GM13977 (cell line): ENCODE measurements at places on chromosomes 11 and 22.

- DNase-seq = no peak
Measured at GRCh38 chr11:132351050-132351449, 980.6 kb downstream of the NTM start.

- DNase-seq = peak; percentile 49
Measured at GRCh38 chr22:48045369-48045768, 1282.9 kb downstream of the TBC1D22A start.

DNA sequence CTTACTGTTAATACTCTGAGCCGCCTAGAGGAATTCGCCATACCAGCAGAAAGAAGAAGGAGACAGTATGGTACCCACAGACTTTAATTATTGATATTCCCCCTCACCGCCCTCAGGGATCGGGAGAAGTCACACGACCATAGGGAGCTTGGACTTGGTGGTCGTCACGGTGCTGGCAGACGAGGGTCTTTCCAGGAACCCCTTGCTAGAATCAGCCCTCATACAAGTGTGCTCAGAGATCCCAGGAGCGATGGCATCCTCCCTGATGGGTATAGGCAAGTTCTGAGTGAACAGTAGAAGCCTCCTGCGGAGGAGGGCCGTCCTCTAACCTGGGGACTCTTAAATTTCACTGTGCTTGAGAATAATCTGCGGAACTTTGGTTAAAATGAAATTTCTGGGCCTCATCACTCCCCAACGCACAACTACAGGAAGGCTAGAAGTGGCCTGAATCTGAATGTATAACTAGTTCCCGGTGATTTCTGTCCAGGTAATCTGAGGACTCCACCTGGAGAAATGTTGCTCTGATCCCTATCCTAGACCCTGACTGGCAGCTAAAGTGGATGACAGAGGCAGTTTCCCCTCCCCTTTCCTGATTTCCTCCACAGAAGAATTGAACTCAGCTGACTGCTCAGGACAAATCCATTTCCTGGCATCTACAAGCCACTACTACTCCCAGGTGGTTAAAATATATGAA lies 4.5 kb downstream of the VSIG2 start:
- DNase-seq = peak; percentile 16

GRCh38 chr11:61254403-61255025 lies 13.5 kb downstream of the PGA5 start:
- DNase-seq = peak; percentile 90

- no peak for DNase-seq
Measured at GRCh38 chr22:30612789-30613188, 5.8 kb downstream of the TCN2 start.

GRCh38 chr11:832529-833113 lies at the start of gene CD151:
TSS of gene CD151 (plus strand) at chr11:832952. CDS start at chr11:836070, 3,118 bp downstream.
- DNase-seq = peak; percentile 88

DNA sequence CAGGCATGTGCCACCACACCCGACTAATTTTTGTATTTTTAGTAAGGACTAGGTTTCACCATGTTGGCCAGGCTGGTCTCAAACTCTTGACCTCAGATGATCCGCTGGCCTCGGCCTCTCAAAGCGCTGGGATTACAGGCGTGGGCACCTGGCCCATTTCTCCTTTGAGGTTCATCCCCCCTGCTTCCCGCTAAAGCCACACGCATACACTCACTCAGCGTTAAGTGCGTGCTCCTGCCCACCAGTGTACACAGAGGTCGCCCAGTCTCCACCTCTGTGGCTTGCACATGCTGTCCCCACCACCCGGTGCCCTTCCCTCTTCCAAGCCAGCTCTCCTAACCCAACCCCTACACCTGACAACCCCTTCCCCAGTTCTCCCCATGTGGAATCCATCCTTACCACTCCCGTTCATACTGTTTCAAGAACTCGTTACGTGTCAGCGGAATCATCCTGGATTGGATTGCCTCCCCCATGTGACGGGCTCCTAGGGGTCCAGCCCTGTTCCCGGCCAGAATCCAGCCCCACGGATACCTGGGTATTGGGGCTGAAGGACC lies 15.7 kb upstream of the CYTH4 start:
- no peak for DNase-seq

DNA sequence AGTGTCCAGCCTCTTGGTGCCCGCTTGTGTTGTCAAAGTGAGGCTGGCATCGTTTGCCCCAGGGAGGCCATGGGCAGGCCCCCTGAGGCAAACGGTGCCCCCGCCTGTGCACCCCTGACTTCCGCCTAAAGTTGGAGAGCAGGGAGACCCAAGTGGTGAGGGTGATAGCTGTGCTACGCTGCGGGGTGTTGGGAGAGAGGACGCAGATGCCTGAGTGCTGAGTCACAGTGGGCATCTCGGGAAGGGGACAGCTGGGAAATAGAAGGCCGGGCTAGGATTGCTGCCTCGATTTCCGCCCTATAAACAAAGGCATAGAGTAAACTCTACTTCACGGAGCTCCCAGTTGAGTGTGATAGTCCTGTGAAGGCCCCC lies 5.8 kb downstream of the GRIK4 start:
- no peak for DNase-seq

DNA sequence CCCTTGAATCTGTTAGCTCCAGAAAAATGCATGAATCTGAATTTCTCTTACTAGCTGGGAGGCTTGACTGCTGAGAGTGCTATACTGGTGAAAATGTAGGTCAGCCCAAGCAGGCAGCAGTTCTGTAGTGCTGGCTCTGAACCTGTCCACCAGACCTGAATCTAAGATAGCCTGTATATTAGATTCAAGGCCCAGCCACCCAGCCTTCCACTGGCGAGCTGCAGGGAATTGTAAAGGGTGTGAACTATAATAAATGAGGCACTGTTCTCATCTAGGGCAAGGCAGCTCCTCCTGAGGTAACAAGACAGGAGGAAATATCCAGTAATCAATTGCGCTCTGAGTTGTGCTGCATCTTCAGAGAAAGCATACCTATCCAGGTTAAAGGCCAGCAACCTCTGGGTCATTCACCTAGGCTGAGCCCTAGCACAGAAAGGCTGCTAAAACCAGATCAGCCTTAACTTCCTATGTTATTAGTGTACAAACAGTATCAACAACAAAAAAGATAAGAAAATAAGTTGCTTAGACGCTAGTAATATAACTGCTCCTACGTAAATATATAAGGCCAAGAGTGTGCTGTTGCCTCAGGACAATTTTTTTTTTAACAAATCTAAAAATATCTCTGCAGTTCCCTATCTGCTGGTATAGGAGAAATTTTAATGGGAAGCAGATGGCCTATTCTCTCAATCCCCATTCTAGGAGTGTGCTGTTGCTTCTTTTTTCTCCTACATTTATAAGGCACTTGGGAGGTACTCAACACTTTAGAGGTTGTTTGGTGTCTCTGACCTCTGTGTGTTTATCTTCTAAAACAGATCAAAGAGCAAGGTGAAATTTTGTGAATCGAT lies 63.0 kb downstream of the RELT start:
- DNase-seq = no peak

DNA sequence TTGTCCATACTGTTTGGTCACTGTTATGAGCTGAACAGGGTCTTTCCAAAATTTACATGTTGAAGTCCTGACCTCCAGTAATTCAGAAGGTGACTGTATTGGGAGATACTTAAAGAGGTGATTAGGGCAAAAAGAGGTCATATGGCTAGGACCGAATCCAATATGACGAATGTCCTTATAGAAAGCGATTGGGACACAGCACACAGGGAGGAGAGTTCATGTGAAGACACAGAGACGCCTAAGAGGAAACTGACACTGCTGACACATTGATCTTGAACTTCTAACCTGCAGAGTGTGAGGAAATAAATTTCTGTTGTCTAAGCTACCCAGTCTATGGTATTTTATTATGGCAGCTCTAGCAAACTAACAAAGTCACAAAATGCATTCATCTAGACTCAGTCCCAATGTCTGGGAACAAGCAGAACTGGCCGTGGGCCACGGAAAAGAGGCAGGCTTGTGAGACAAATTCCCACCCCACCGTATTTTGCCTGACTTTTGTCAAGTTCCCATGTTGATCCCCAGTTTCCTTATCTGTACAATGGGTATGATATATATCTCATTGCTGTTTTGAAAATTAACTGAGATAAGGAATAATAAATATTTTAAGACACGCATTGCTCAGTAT lies 295.0 kb downstream of the NTM start:
- DNase-seq = no peak

GRCh38 chr11:115459563-115459962 lies 44.7 kb downstream of the CADM1 start:
- no peak for DNase-seq

GRCh38 chr11:123650901-123651300 lies 3.5 kb downstream of the SCN3B start:
- DNase-seq = no peak

DNA sequence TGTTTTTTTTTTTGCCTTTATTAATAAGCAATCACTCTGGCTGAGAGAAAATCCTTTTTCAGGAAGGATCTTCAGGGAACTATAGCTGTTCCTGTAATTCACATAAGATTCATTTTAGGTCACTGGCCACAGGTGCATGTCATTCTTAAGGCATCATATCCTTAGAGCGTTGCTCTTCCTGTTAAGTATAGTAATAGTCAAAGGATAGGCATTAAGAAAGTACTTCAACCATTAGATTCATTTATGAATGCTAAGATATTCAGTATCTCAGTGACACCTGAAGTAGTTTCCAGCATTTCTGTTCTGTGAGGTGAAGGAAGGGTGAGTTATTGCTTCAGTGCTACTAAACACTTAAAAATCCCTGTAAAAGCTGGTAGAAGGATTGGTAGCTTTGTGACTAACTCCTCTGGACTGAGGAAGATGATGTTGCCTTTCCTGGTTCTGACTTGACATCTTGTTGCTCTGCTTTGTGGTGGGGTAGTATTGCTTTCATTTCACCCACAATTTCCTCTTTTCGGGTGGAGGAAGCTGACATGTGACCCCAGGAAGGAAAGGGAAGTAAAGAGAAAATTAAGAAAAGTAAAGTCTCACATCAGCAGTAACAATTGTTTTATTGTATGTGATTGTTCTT lies 34.7 kb downstream of the RNF169 start:
- DNase-seq = no peak

DNA sequence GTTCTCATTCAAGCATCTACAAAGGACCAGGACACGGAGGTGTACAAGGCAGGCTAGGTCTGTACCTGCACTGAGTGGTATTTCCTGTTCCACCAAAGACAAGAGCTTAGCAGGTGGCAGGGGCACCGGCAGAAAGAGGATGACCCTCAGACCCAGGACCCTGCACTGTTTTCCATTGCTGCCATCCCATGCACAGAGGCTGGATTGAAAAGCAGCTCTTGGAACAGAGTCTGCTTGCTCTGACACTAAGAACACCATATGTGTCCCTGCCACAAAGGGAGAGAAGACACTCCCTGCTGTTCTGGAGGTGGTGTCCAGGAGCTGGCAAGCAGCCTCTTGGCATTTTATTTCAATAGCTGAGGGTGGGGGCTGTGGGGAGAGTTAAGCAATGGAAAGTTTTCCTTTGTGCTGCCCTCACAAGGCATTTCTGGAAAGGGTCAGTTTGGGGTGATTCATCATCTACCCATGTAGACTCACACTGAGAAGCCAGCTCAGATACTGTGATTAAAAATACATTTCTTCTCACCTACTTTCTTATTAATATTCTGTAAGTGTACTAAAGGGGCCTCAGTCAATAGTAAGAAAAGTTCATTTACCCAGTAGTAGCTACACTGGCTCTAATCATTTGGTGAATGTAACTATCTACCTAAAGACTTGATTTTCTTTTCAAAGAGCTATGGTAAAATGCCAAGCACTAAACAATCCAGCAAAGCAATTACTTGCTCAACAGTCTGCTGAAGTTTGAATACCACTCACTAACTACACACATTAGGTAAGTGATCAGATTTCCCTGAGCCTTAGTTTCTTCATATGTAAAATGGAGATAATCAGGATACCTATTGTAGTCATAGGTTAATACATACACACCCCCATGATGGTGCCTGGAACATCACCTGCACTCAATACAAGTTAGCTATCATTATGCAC lies 55.2 kb downstream of the SLC1A2 start:
- no peak for DNase-seq

DNA sequence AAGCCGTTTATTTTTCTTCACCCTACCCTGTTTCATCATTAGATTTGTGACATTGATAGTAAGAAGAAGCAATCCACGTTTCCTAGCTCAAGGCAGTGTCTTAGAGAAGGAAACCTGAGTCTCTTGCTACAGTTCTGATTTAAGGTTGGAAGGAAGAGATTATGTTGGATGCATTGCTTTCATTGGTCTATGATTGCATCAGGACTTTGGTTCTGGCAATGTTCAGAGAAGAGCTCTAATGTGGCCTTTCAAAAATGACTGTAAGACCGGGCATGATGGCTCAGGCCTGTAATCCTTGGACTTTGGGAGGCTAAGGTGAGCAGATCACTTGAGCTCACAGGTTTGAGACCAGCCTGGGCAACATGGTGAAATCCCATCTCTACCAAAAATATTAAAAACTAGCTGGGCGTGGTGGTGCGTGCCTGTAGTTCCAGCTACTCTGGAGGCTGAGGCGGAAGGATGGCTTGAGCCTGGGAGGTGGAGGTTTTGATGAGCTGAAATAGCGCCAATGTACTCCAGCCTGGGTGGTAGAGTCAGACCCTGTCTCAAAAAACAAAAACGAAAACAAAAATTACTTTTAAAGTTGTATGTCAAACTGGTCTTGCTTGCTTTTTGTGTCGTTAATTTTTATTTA lies 4.1 kb downstream of the NUCB2 start:
- DNase-seq = no peak

DNA sequence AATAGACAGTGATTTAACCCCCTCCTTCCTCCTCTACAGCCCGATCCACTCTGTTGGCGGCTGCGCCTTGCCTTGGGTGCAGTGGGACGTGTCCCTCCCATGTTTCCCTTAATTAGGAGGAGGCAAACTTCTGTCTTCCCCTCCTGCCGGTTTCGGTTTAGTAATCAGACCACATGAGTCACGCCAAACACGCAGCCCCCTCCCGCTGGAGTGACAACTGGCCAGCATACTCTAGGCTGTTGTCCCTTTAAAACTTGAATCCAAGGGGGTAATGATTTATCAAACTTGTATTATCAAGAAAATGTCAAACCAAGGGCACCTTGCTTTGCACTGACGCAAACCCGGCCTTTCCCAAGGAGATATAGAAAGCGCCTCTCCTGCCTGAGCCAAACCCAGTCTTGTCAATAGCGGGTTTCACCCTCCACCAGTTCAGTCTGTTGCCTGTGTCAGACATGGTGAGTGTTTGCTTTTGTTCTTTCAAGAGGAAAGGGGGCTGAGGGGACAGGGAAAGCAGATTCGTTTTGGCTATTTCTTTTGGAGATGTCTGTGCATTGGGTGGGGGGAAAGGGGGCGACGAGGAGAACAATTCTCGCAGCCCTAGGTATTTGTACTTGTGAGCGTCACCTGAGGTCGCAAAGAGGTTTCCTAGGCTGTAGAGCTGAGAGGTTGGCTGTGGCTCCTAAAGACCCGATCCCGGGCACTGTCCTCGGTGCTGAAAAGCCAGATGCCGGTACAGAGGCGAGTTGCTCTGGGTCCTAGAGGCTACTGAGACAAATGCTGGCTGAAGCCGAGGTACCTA lies at the start of gene SLC6A5:
SLC6A5 (plus strand) TSS at position 388 of the 799 bp plus-strand sequence; CDS start at position 453, 65 bp downstream.
- peak; percentile 69 for DNase-seq

DNA sequence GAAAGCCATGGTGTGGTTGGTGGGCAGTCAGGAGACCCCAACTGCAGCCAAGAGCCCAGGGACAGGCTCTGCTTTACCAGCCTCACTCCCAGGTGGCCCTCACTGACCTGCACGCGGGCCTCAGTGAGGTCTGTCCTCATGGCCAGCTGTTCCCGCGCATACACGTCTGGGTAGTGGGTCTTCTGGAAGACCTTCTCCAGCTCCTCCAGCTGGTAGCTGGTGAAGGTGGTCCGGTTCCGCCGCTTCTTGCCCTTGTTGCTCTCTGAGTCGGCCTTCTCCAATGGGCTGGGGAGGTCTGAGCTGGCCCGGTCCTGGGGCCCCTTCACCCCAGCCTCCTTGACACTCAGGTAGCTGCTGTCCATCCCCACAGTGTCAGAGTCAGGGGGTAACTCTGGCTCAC lies 34.7 kb downstream of the ALX4 start:
- no peak for DNase-seq
